ENCODE measurements at places on chromosomes 16 and 17. TPM values are rescaled to one million over a fixed set of nuclear protein-coding genes. Genes with fewer than 3 reads are reported as not detected.

- H3K27ac ChIP-seq = no peak overlapping the region
- no peaks in the 10 kb centered on the region for H3K4me1 ChIP-seq
- H3K36me3 ChIP-seq = peaks cover 79% of the 10 kb centered on the region
- no peak for DNase-seq
Measured at GRCh38 chr17:28907709-28908475, 5.0 kb upstream of the DHRS13 start.

DNA sequence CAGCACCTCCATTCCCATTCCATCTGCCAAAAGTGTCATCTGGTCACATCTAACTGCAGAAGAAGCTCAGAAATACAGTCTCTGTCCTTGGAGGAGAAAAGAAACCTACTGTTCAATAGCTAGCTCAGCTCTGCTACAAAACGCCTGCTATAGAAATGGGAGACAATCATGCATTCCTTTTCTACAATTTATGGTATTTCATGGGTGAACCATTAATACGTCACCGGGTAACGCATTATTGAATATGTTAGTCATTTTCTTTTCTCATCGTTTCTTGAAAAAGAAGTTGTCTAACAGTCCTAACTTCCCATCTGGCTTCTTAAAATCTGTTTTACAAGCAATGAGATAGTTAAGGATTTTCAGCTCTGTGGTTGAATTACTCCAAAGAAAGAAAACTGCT lies 496.7 kb upstream of the RBFOX1 start:
- DNase-seq = no peak
- H3K27me3 ChIP-seq = no peaks in the 10 kb centered on the region
- H3K36me3 ChIP-seq = no peaks in the 10 kb centered on the region
- H3K27ac ChIP-seq = no peak overlapping the region

- no peak within 1 kb of the TSS for H3K4me3 ChIP-seq
- no peak within 1 kb of the TSS for H3K27ac ChIP-seq
- H3K27me3 ChIP-seq = no peaks in the 10 kb centered on the region
Measured at GRCh38 chr17:41029633-41030245, at the start of gene KRTAP1-4. Gene KRTAP1-4 (minus strand): TSS chr17:41030195. CDS start chr17:41030078, 117 bp downstream.

DNA sequence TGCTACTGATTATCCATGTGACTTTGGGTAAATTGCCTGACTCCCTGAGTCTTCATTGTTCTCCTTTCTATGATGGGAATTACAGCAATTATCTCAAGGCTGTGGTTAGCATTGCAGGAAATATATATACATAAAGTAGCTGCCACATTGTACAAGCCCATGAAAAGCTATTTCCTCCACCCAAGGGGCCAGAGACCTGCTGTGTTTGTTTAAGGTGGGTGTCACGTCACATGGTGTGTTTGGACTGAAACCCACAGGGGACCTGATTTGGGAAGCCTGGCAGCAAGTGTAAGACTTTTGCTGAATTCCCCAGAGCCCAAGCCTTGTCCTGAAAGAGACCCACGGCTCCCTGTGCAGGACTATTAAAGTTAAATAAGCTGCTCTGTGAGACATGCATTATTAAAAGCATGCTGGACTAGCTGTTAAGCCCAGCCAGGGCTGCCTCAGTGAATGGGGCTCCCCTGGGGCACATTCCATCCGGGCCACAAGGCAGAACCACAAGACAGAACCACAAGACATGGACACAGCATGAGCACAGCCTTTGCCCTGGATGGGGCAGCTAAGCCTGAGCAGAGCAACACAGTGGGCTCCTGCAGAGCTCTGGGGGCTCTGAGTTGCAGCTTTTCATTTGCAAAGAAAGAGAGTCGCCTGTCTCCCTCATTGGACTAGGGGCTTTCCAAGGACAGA lies 148.9 kb downstream of the SPACA3 start:
- H3K27ac ChIP-seq = no peak overlapping the region
- no peaks in the 10 kb centered on the region for H3K4me1 ChIP-seq
- no peak overlapping the region for H3K4me3 ChIP-seq
- no peaks in the 10 kb centered on the region for H3K36me3 ChIP-seq
- H3K27me3 ChIP-seq = peaks cover 5% of the 10 kb centered on the region

GRCh38 chr16:23121024-23121423 lies 28.2 kb downstream of the USP31 start:
- DNase-seq = peak; percentile 58
- H3K27ac ChIP-seq = no peak overlapping the region
- no peaks in the 10 kb centered on the region for H3K36me3 ChIP-seq
- no peaks in the 10 kb centered on the region for H3K27me3 ChIP-seq

- no peaks in the 10 kb centered on the region for H3K36me3 ChIP-seq
- H3K4me3 ChIP-seq = no peak overlapping the region
- H3K27me3 ChIP-seq = peaks cover 19% of the 10 kb centered on the region
- DNase-seq = peak; percentile 81
- H3K27ac ChIP-seq = no peak overlapping the region
Measured at GRCh38 chr16:66434619-66435430, 7.7 kb downstream of the BEAN1 start.

DNA sequence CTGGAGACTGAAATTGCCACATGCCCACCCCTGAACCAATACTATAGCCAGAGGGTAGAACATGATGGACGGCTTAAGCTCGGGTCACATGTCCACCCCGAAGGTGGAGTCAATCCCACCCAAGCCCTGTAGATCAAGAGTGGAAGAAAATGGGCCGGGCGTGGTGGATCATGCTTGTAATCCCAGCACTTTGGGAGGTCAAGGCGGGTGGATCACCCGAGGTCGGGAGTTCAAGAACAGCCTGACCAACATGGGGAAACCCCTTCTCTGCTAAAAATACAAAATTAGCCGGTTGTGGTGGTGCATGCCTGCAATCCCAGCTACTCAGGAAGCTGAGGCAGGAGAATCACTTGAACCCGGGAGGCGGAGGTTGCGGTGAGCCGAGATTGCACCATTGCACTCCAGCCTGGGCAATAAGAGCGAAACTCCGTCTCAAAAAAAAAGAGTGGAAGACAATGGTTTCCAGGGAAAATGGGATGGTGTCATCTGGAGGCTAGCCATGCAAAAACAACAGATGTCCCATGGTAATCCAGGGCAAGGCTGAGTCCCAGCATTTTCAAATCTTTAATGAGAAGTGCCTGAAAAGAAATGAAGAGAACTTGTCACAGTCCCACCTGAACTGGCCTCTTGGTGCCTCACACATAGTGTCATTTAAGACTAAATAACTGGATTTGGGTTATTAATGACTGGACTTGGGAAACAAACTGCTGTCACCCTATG lies 30.1 kb downstream of the CD300LF start:
- no peaks in the 10 kb centered on the region for H3K36me3 ChIP-seq
- H3K27me3 ChIP-seq = peaks cover 22% of the 10 kb centered on the region
- H3K4me1 ChIP-seq = no peaks in the 10 kb centered on the region
- H3K27ac ChIP-seq = no peak overlapping the region
- no peak overlapping the region for H3K4me3 ChIP-seq
- no peak for DNase-seq

- DNase-seq = no peak
- H3K4me1 ChIP-seq = no peaks in the 10 kb centered on the region
- no peaks in the 10 kb centered on the region for H3K27me3 ChIP-seq
- H3K27ac ChIP-seq = no peak overlapping the region
- no peak overlapping the region for H3K4me3 ChIP-seq
Measured at GRCh38 chr16:27232061-27232900, 29.0 kb downstream of the KDM8 start.

DNA sequence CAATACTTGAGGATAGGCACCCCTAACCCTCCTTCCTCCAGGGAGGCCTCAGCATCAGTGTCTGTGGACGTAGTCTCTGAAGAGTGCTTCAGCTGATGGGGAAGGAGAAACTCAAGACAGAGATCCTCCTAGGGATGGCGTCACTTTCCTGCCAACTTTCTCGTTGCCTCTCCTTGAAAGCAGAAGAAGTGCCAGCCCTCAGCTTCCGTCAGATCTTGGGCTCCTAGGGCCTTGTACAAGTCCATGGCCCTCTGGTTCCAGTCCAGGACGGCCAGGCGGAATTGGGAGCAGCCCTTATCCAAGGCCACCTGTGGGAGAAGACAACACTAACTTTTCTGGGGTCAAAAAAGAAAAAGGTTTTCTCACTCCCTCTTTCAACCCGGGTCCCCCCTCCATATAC lies 1.3 kb downstream of the SAT2 start:
- H3K36me3 ChIP-seq = peaks cover 10% of the 10 kb centered on the region
- H3K4me1 ChIP-seq = peaks cover 4% of the 10 kb centered on the region
- H3K4me3 ChIP-seq = peak overlapping the region; percentile 95
- no peak for DNase-seq
- no peak overlapping the region for H3K27ac ChIP-seq

DNA sequence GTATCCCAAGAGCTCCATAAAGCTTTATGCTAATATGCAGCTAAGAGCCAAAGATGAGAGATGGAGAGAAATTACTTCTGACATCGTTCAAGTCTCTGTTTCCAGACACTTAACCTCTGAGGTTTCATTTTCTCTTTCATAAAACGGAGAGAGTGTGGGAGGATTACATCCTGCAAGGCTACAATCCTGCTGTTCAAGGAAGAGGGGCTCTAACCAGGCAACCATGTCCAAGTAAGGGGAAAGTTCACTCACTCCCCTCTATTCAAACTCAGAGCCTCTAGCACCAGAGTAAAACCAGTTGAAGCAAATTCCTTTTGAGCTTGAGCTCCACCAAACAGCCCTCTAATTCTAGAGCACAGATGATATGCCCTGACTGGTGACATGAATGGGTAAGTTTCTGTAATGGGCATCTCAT lies 397.4 kb downstream of the NPIPA8 start:
- no peak overlapping the region for H3K27ac ChIP-seq
- H3K4me3 ChIP-seq = no peak overlapping the region
- no peaks in the 10 kb centered on the region for H3K27me3 ChIP-seq

GRCh38 chr17:17567631-17568030 lies 23.9 kb downstream of the PEMT start:
- H3K4me1 ChIP-seq = no peaks in the 10 kb centered on the region
- H3K36me3 ChIP-seq = no peaks in the 10 kb centered on the region
- no peak overlapping the region for H3K27ac ChIP-seq
- no peak for DNase-seq
- no peaks in the 10 kb centered on the region for H3K27me3 ChIP-seq

DNA sequence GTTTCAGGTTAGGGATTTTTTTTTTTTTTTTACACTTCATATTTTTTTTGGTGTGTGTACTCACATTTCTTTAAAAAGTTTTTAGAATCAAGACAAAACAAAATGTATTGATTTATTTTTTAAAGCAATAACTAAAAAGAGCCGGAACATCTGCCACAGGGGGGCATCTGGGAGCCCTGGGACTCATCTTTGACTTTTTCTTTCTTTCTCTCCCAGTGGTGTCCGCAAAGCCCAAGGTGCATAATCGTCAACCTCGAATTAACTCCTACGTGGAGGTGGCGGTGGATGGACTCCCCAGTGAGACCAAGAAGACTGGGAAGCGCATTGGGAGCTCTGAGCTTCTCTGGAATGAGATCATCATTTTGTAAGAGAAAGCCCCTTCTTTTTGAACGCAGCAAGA lies 36.3 kb downstream of the WWP2 start:
- H3K36me3 ChIP-seq = peaks cover 21% of the 10 kb centered on the region
- DNase-seq = peak; percentile 58
- no peaks in the 10 kb centered on the region for H3K4me1 ChIP-seq
- no peak overlapping the region for H3K27ac ChIP-seq
- H3K4me3 ChIP-seq = no peak overlapping the region

DNA sequence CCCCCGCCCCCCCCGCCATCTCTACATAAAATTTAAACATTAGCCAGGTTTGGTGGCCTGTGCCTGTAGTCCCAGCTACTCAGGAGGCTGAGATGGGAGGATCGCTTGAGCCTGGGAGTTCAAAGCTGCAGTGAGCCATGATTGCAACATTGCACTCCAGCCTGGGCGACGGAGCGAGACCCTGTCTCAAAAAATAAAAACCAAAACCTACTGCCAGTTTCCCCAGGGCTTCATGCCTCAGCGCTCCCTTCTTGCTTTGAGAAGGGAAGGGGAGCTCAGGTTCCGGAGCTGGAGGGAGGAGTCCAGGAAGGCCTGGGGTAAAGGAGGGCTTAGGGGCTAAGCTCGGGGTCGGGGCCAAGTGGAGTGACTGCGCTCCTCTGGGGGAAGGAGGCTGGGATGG lies 20.5 kb downstream of the PLCD3 start:
- no peaks in the 10 kb centered on the region for H3K27me3 ChIP-seq
- no peaks in the 10 kb centered on the region for H3K4me1 ChIP-seq
- H3K4me3 ChIP-seq = no peak overlapping the region
- no peak for DNase-seq

DNA sequence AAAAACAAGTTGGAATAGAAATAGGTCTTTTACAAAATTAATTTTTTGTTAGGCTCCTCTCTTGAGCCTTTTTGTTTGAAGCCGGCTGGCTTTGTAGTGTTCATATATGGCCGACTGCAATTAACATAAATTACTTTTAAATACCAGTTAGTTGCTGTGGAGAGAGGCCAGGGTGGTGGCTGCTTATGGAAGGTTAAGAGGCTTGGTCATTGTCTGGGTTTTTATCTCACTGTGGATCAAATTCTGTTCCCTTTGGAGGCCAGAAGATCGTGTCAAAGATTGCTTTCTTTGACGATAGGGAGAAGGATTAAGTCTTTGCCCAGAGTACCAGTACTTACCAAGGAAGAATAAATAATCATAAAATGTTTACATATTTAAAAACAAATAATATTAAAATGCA lies 39.9 kb downstream of the MSI2 start:
- peak overlapping the region; percentile 94 for H3K27ac ChIP-seq
- no peak for DNase-seq
- peak overlapping the region; percentile 5 for H3K4me3 ChIP-seq
- no peaks in the 10 kb centered on the region for H3K27me3 ChIP-seq

- no peaks in the 10 kb centered on the region for H3K27me3 ChIP-seq
- no peak overlapping the region for H3K27ac ChIP-seq
- no peak for DNase-seq
- H3K4me1 ChIP-seq = no peaks in the 10 kb centered on the region
- H3K36me3 ChIP-seq = peaks cover 8% of the 10 kb centered on the region
Measured at GRCh38 chr17:20216154-20216815, 207.1 kb downstream of the SPECC1 start.

The PPL gene
- total RNA-seq = 48.5 TPM

The KRT36 gene
- not detected for total RNA-seq

The KCNJ16 gene
- total RNA-seq = 0.47 TPM

The C17orf78 gene
- total RNA-seq = not detected

The LRRC59 gene
- 87.9 TPM for total RNA-seq

The RPTOR gene
- 31.0 TPM for total RNA-seq

The C16orf92 gene
- total RNA-seq = not detected

The VAT1L gene
- total RNA-seq = 0.53 TPM

The GRAPL gene
- 0.53 TPM for total RNA-seq

The HBA2 gene
- total RNA-seq = not detected

The SLC16A6 gene
- total RNA-seq = 1.5 TPM

Measured in endodermal cell (in vitro differentiated cells).